Activated CD8-positive, alpha-beta memory T cell treated with anti-CD3 and anti-CD28 coated beads, Interleukin-2, amount 10 ng/mL, durations not matched to agents 7 days and 5 days (primary cell): ENCODE measurements at places on chromosomes 1 and 21.

GRCh38 chr1:66723985-66724384 is 28.3 kb upstream of the DYNLT5 start:
- peaks cover 10% of the 10 kb centered on the region for H3K4me1 ChIP-seq
- H3K36me3 ChIP-seq, result peaks cover 3% of the 10 kb centered on the region
- DNase-seq, result no peak
- no peak overlapping the region for H3K27ac ChIP-seq
- no peak overlapping the region for H3K4me3 ChIP-seq

- peaks cover 32% of the 10 kb centered on the region for H3K27me3 ChIP-seq
- no peaks in the 10 kb centered on the region for H3K36me3 ChIP-seq
- DNase-seq, result no peak
Observed at GRCh38 chr1:39788426-39788757, 273 bp downstream of the BMP8B start.

GRCh38 chr1:20721117-20722061 is 3.6 kb upstream of the KIF17 start:
- no peaks in the 10 kb centered on the region for H3K36me3 ChIP-seq
- DNase-seq, result no peak

- H3K27me3 ChIP-seq, result peaks cover 15% of the 10 kb centered on the region
- no peak overlapping the region for H3K27ac ChIP-seq
- no peaks in the 10 kb centered on the region for H3K36me3 ChIP-seq
Observed at GRCh38 chr1:6259491-6260362, 1.2 kb downstream of the GPR153 start.

DNA sequence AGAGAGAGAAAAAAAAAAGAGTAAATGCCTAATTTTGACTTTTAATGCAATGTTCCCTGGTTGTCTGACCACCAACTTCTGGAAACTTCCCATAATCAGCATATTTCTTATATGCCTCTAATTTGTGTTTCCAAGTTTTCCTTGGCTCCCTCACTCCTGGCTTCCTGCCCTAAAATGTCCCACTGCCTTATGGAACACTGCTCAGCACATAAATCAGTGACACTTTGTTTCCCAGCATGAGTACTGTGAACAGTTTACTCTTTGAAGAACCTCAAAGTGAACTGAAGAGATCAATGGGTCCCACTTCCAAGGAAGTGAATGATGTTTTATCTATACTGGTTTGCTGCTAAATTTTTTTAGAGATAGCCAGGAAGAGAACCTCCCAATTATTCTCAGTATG is 271.3 kb upstream of the PRMT6 start:
- no peak overlapping the region for H3K4me3 ChIP-seq
- no peaks in the 10 kb centered on the region for H3K4me1 ChIP-seq
- H3K27ac ChIP-seq, result no peak overlapping the region
- no peaks in the 10 kb centered on the region for H3K36me3 ChIP-seq
